Cerebellum (tissue), 4 donors: ENCODE measurements at places on chromosomes 7 and 10.

- no peak for DNase-seq
Observed at GRCh38 chr7:92767437-92767836, 68.9 kb downstream of the CDK6 start.

DNA sequence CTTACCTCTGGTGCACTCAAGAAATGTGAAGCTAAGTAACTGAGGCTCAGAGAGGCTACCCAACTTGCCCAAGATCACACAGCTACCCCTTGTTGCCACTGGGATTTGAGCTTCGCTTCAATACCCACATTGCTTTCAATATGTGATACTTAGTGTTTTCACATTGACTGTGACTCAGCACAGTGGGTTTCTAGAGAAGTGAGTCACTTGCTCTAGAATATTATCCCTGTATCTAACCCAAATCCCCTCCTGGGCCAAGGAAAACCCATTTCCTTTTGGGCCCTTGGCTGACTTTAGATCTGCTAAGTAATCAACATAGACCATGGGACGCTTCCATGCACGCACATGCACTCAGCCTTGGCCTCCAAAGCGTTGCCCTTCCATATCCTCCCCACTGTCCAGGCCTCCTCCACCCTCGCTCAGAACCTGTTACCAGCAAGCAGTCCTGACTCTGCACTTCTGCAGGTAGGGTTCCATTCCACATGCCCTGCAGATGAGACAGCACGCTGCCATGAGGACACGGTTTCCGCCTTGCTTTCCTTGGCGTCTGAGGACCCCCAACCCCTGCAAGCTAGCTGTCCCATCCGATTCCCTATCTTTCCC, 87.7 kb upstream of the CHST15 start:
- DNase-seq = no peak

DNA sequence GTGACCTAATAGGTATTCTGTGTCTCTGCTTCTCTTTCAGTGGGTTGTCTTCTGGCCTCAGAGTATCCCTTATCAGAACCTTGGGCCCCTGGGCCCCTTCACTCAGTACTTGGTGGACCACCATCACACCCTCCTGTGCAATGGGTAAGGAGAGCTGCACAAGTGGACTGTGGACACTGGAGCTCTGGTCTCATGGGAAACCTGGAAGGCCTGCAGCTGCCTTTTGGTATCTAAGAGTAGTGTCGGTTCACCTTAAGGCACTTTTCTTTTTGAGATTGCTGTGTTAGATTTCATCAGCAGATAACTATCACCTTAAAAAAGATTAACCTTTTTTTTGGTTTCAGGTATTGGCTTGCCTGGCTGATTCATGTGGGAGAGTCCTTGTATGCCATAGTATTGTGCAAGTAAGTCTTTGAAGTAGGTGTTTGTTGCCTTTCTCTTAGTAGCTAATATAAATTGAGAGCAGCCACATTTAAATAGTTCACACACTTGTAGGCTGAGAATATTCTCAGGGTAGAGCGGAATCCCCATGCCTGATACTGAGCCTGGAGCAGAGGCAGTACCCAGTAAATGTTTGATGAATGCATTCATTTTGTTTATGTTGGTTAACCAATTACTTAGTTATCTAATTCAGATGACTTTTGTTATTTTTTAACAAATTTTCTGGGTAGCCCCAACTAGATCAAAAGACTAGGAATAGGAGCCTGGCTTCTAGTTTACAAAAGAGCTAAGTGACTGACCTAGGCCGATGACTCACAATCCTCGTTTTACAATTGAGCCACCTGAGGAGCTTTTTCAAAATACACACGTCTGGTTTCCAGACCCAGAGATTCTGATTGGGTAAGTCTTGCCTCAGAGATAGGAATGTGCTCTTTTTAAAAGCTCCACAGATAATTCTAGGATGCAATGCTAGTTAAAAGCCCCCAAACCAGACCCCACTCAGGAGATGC, 3.6 kb downstream of the TMEM254 start:
- no peak for DNase-seq

GRCh38 chr7:64277630-64278029, 36.1 kb upstream of the ZNF736 start:
- no peak for DNase-seq

- DNase-seq = no peak
Observed at GRCh38 chr10:79188154-79188965, 119.6 kb downstream of the ZMIZ1 start.

GRCh38 chr10:45653454-45653853, 19.1 kb downstream of the ZFAND4 start:
- no peak for DNase-seq

- DNase-seq = no peak
Observed at GRCh38 chr7:154978017-154978416, 24.9 kb downstream of the PAXIP1 start.

- no peak for DNase-seq
Observed at GRCh38 chr7:107788662-107789061, 14.4 kb downstream of the SLC26A3 start.

DNA sequence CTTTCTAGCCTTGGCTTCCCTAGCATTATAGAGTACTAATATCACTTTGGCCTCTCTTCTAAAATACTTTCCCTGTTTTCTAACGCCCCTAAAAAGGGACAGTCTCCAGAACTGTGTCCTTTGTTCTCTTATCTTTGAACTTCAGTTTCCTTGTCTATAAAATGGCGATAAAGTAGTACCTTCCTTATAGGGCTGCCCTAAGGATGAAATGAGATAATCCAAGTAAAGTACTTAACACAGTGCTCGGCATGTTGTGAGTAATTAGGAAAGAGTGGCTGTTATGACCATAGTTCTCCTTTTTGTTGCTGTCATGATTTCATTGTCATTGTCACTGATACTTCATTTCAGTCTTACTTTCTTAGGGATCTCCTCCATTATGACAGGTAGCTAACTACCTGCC, 114.7 kb downstream of the EXOC4 start:
- no peak for DNase-seq

- DNase-seq = no peak
Observed at GRCh38 chr10:88831709-88832108, 19.9 kb downstream of the ANKRD22 start.

GRCh38 chr10:97882142-97883091, 32.8 kb downstream of the GOLGA7B start:
- DNase-seq = no peak

DNA sequence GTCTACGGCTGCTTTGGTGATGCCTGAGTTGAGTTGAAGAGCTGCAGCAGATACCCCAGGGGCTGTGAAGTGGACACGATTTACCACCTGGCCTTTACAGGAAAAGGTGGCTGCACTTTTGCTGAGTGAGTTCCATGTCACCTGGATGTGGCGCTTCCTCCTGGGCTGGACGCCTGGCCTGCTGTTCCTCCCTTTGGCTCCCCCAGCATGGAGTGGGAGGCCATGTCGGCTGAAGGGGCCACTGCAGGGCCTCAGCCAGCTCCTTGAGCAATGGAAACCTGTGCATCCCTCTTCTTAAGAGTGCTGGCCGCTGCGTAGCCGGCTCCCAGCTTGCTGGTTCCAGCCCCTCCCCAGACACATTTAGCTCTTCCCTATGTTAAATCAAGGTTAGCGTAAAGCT, 221.0 kb downstream of the GLRX3 start:
- no peak for DNase-seq

- DNase-seq = no peak
Observed at GRCh38 chr7:45872116-45873034, 507 bp downstream of the CCDC201 start.

DNA sequence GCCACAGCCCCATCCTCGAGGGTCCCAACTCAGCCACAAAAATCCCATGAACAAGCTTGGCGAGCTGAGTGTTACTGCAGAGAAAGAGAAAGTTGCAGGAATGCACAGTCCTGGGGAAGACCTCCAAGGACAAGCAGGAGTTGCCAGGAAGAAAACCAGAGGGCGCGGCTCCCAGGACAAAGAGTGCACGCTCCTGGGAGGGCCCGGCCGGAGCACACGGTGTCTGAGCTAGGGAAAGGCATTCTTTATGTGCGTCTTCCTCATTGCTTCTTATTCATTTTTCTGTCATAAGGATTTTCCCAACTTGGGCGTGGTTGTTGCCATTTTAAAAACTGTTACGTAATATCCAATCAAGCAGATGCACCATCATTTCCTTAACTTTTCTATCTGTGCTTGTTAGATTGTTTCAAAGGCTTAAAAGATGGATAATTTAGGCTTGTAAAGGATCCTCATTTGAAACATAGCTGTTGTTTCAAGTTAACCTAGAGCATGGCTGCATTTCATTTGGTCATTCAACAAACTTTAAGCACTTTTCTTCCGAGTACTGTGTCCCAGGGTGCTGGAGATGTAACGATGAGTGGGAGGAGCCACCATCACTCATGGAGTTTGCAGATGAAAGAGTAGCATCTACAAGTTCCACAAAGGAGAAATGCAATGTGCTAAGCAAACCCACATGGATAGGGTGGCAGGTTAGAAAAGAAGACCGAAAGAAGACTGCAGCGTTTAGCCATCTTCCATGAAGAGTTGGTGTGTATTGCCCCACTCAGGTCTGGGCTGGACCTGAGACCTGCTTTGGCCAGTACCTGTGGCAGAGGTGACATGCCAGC, 5.6 kb upstream of the CNPY1 start:
- no peak for DNase-seq
